ENCODE measurements at places on chromosomes 16 and 17. TPM values are rescaled to one million over a fixed set of nuclear protein-coding genes. Genes with fewer than 3 reads are reported as not detected.
A peak's percentile ranks its signal among the peaks of the same experiment; 100 is the strongest.

GRCh38 chr17:21299981-21300600 is 15.6 kb downstream of the MAP2K3 start:
- H3K27ac ChIP-seq: no peak overlapping the region
- DNase-seq: no peak
- H3K4me3 ChIP-seq: no peak overlapping the region
- peaks cover 32% of the 10 kb centered on the region for H3K36me3 ChIP-seq
- H3K27me3 ChIP-seq: no peaks in the 10 kb centered on the region
- H3K4me1 ChIP-seq: no peaks in the 10 kb centered on the region

DNA sequence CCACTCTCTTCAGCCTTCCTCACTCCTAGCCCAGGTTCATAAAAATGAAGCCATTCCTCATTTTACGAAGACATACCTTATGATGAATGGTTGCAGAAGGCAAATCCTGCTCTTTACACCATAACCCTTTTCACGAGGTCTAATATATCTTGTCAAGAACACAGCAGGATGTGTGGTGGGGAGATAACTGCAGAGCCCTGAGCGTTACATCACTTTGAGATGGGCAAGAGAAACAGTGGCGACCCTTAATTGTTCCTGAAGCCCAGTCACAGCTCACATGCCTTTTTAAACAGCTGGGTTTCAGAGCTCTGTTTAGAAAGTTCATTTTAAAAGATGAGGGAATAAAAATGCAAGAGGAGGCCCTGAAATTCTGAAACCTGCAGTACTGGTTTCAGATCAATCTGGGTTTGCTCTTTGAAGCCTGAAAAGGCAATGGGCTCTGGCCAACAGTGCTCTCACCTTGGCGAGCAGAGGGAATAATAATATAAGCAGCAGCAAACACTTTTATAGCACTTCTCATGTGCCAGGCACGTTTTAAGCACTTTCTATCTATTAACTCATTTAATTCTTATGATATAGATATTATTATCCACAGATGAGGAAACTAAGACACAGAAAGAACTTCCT is 2.9 kb downstream of the FAM117A start:
- peaks cover 7% of the 10 kb centered on the region for H3K27me3 ChIP-seq
- peaks cover 27% of the 10 kb centered on the region for H3K36me3 ChIP-seq
- no peak for DNase-seq
- peak overlapping the region; percentile 48 for H3K4me3 ChIP-seq
- peak overlapping the region; percentile 65 for H3K27ac ChIP-seq
- H3K4me1 ChIP-seq: peaks cover 68% of the 10 kb centered on the region

DNA sequence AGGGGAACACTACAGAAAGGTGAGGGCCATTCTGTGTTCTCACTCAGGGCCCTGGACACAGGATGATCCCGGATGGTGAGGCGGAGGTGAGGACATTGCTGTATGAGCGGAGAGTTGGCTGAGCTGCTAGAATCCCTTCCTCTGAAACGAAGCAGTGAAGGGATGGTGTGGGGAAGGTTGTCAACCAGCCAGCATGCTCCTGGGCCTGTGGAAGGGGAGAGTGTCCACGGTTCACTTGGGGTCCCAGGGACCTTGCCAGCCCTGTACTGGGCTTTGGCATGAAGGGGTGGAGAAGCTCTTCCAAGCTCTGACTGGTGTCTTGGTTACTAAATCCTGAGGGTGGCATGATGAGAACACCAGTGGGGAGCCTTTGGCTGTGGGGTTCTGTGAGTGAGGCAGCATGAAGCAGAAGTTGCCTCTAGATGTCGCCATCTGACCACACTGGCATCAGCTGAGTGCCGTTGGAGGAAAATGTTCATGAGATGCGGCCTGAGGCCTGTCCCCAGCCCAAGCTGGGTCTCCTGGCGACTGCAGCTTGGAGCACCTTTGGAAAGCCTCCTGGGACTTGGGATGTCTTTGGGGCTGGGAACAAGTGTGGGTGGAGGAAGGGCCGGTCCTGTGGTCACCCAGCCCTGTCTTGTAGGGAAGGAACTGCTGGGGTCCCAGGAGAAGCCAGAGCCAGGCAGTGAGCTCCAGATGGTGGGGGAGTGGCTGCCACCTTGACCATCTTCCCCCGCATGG is 14.8 kb downstream of the PDP2 start:
- H3K4me1 ChIP-seq: peaks cover 22% of the 10 kb centered on the region
- peak overlapping the region; percentile 51 for H3K27ac ChIP-seq
- DNase-seq: peak; percentile 82
- no peak overlapping the region for H3K4me3 ChIP-seq

- H3K27me3 ChIP-seq: no peaks in the 10 kb centered on the region
- H3K4me1 ChIP-seq: peaks cover 46% of the 10 kb centered on the region
- peak; percentile 74 for DNase-seq
- peak overlapping the region; percentile 89 for H3K4me3 ChIP-seq
Measured at GRCh38 chr16:85554889-85555718, 58.0 kb upstream of the GSE1 start.

The SALL1 gene
- total RNA-seq: not detected

The GNG13 gene
- total RNA-seq: not detected

GRCh38 chr16:73047536-73048291 is at the start of gene ZFHX3:
Gene ZFHX3 (minus strand): TSS chr16:73048128. CDS start chr16:72960145, 87,983 bp downstream.
- H3K4me3 ChIP-seq: peak within 1 kb of the TSS; percentile 67
- DNase-seq: peak; percentile 65
- H3K27me3 ChIP-seq: peaks cover 42% of the 10 kb centered on the region

Data from activated CD8-positive, alpha-beta T cell treated with anti-CD3 and anti-CD28 coated beads, Interleukin-2, amount 10 ng/mL, durations not matched to agents 7 days and 5 days (primary cell).